ENCODE measurements at places on chromosomes 2 and 18.

DNA sequence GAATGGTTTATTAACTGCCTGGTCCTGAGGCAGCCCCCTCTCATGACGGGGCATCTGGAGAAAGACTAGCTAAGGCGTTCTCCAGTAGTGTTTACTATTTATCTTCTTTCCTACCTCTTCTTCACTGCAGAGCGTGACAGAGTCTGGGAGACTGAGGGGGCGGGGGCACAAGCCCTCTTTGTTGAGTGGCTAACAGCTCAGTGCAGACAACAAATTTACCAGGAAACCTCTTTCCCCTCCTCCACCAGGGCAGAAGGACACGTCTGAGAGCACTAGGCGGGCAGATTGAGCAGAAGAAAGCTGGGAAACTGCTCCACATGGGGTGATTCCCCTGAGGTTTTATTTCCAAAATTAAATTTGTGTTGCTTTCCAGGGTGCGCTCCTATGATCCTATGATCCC, 322.1 kb downstream of the CNTNAP5 start:
- DNase-seq: no peak

DNA sequence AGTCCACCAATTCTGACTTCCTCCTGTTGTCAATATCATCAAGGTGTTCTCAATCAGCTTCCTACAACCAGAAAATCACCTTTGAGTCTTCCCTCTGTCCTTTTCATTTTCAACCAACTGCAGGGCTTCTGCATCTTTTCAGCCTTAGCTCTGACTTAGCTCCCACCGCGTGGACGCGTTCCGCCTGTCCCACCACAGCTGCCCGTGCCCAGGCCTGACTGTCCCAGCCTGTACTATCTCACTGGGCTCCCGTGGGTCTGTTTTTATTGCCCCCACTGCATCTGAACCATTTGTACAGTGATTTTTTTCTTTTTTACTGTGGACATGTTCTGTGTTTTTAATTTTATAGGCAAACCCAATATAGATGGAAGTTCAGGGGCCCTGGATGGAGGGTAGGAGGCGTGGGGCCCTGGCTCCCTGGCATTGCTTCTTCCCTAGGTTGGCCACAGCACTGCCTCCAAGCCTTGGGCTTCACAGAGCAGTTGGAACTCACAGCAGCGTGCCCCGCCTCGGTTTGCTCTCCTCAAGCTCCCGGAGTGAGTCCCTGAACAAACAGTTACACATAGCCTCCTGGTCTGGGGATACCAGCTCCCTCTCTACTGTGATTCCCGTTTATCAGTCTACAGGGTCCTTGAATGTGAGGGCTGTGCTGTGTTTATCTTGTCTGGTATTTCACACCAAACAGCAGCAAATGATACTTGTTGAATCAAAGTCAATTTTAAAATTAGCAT, 280.6 kb upstream of the PXDN start:
- DNase-seq: no peak

DNA sequence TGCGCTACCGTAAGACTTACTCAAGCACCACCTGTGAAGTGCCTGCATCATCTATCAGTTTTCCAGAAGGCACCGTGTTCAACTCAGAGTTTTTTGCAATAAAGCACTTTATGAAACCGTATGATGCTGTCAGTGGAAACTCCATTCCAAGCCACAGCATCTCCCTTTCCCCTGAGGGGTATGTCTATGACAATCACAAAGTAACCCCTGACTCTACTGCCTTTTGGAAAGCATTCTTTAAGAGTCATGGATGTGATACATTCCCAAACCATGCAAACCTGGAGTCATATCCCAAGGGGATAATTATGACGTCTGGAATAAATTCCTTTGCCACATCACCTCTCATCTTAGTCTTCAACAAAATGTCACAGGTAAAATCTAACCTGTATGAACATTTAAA, 39.2 kb downstream of the UNC50 start:
- no peak for DNase-seq

DNA sequence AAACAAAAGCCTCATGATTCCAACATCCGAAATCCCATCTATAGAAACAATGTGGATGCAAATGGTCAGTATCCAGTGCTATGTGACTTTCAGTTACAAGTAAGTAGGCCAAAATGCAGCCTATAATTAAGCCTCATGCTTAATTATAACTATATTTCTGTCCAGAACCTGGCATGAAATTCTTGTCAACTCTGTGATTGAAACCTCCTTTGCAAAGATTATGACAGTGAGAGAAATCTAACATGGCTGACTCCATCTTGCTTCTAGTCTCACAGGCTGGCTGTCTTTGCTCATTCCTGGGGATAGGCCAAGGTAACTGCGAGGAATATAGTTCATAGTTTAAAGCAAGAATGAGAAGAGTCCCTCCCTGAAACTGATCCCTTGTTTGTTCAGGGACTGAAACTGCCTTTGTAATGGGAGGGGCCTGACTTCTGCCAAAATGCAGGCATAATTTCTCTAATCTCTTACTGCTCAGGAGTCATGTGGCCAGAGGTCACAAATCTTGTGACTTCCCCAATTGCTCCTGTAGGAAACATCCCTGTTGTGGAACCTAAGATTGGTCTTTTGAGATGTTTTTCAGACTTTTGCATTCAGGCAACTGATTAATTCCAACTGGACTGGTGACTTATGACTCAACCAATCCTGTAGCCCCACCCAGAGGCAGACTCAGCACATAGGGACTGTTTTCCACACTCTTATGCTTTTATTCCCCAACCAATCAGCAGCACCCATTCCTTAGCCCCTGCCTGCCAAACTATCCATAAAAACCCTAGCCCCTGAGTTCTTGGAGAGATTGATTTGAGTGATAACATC, 84.5 kb upstream of the TLK1 start:
- DNase-seq: no peak

DNA sequence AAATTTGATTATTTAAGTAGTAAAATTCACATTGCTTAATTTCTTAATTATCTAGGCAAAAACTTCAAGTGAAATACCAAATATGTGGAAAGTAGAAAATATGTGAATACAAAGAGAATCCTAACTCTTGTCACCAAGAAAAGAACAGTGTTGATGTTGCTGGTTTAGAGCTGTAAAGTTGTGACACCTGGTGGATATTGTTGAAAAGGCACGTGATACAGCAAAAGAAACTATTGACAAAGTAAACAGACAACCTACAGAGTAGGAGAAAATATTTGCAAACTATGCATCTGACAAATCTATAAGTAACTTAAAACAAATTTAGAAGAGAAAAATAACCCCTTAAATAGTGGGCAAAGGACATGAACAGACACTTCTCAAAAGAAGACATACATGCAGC, 25.6 kb upstream of the ZC3H15 start:
- peak; percentile 44 for DNase-seq

GRCh38 chr2:226136739-226137138, 662.9 kb downstream of the IRS1 start:
- peak; percentile 13 for DNase-seq

DNA sequence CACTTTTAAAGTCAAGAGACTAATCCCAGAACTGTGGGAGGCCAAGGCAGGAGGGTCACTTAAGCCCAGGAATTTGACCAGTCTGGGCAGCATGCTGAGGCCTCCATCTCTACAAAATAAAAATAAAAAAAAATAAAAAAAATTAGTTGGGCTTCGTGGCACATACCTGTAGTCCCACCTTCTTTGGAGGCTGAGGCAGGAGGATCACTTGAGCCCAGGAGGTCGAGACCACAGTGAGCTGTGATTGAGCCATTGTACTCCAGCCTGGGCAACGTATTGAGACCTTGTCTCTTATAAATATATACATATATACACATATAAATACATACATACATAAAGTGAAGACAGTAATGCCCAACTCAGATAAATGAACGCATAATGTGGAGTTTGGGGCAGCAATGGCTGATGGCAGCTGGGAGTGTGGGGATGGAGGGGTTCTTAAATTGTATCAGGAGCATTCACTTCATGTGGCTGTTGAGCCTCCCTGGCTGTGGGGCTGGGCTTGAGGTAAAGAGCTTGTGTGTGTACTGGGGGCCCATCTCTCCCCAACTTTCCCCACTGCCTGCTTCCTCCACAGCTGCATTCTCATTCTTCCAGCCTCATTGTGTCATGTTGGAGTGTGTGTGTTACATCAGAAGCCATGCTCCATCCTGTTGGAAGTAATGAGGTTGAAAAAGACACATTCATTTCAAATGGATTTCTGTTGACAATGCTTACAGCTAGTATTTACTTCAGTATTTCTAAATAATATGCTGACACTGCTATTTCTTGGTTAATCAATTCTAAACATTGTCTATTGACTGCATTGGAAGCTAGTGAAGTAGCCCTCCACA, 96.5 kb upstream of the HS6ST1 start:
- DNase-seq: no peak

DNA sequence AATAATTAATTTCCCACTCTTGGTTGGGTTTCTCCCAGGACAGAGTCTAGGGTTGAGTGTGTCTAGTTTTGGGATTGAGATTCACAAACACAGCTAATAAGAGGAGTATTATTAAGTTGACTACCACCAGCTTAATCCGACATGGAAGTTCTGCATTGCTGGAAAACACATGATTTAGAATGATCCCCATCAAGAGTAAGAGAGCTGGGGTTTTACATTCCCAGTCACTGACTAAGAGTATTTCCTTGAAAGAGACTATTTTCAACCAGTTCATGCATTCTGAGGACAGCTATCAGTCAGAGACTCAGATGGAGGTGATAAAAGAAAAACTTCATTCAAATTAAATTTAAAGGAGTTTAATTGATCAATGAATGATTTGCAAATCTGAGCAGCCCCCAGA, 334.6 kb upstream of the LRATD1 start:
- DNase-seq: no peak

- DNase-seq: no peak
Measured at GRCh38 chr2:66436581-66437001, 1.7 kb downstream of the MEIS1 start.

- DNase-seq: no peak
Measured at GRCh38 chr2:8215159-8215863, 466.5 kb upstream of the ID2 start.

- no peak for DNase-seq
Measured at GRCh38 chr2:27135478-27135955, 1.1 kb upstream of the PREB start.

DNA sequence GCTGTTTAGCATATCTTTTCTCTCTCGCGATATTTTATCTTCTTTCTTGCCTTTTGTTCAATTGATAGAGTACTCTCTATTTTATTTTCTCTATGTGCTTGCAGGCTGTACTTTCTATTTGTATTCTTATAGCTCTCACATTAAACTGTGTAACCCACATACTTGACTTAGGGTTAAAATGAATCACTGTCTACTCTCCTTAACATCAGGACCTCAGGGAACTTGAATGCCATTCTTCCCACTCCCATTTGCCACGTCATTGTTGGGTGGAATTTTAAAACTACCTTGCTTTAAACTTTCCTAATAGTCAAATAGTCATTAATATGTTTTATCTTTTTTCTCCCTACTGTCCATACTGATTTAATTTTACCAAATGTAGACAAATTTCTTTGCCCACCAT, 269.7 kb downstream of the ALPK2 start:
- DNase-seq: no peak

GRCh38 chr2:50116096-50117010, 915.6 kb downstream of the NRXN1 start:
- DNase-seq: peak; percentile 22

DNA sequence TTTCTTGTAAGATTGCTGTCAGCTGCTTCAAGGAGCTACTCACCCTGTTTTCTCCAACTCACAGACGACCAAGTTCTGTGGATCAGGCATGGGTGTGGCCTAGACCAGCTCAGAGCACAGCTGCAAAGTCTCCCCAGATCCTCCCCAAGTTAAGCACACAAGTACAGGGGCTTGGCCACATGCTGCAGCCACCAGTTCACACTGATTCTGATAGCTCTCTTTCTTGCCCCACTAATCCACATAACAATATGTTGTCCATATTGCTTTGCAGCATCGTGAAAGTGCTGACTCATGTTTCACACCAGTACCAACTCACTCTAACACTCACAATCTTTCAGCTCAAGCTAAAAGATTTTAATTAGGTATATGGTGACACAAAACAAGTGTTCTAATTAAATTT, 437.0 kb downstream of the PARD3B start:
- DNase-seq: no peak

GRCh38 chr18:272650-273049, 4.8 kb upstream of the THOC1 start:
- no peak for DNase-seq

GRCh38 chr18:33870059-33870458, 292.0 kb downstream of the ASXL3 start:
- peak; percentile 10 for DNase-seq

DNA sequence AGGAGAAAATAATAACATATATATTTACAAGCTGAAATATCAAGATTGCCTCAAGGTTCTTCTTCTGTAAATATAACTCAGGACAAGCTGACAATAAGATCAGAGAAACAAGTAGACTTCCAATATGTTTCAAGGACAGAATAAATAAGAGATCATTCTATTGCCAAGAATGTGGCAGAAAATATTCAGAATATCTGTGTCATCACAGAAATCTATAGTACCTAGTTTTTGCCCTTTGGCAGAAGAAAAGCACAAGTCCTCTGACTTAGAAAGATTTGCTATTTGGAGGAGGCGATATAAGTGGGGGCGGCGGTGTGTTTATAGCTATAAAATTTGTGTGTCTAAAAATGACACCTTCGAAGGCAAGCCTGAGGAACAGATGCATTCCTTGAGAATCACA, 34.3 kb downstream of the ARHGAP15 start:
- DNase-seq: no peak

DNA sequence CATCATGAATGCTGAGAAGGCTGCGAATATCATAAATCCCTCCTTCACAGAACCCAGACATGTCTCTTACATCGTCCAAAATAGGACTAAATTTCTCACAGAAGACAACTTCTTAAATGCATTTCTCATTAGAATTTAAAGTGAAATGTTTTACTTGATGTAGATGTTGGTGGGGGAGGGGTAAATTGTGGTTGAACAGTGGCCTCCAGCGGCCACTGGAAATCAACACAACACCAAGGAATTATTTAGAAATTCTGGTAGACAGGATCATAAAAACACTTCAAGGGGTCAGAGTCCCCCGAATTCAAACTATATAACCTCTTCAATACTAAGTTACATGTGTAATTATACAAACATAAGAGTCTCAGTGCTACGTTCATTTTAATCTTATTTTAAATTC, 135.9 kb downstream of the ABCA12 start:
- peak; percentile 81 for DNase-seq

DNA sequence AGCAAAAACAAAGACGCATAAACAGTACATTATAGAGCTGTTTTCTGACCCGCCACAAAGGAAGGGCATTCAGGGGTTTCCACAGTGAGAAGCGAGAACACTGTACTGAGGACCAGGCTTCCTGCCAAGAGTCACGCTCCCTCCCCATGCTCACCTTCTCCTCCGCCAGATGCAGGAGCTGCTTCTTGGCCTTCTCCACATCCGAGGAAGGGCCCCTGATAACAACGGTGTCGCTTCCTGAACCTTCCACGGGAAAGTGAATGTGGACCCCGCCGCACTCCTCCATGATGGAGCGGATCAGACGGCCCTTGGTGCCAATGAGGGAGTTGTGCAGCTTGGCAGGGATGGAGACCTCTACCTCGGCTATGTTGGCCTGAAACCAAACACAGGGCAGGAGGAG, 53.8 kb downstream of the ANO7 start:
- DNase-seq: no peak

GRCh38 chr2:85999061-85999831, 106.4 kb downstream of the POLR1A start:
- peak; percentile 33 for DNase-seq

GRCh38 chr2:202941771-202942170, 29.7 kb downstream of the CARF start:
- no peak for DNase-seq
